Stimulated activated CD8-positive, alpha-beta memory T cell treated with anti-CD3 and anti-CD28 coated beads, Interleukin-2, amount 100 ng/mL, for 1 hour (primary cell): ENCODE measurements at places on chromosomes 2 and 18.

DNA sequence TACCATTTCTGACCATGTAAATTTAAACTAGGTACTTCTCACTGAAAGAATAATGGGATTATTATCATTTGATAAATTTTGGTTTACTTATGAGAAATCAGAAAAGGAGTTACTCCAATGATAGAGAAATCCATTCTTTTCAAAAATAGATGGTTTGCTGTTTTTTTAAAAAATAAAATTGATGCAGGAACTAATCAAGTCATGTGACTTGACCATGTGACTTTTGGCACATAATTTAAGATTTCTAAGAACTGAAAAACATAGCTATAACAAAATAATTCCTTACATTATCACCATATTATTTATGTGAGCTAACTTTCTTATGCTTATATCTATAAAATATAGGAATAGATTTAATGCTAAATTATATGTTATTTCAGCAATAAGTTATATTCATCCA lies 247.1 kb upstream of the FIGN start:
- DNase-seq = no peak

- no peak for DNase-seq
These were observed 108.6 kb downstream of the NXPH2 start for GRCh38 chr2:138671566-138671965.

DNA sequence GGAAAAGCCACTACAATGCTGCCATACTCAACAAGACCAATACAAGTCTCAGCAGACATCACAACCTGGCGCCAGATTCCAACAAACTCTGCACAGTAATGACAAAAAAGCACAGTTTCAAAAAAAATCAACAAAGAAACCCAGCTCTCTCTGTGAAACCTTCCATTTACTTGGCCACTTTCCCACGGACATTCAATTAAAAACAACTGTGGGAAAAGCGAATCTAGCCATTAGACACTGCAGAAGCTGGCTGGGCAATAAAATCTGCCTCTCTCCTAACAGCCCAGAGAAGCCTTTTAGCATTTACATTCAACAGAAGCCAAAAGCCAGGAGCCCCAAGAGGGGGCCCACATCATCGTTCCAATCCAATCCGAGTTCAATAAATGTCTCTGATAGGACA lies 128.9 kb downstream of the HDAC4 start:
- DNase-seq = no peak

- no peak for DNase-seq
These were observed 141.8 kb downstream of the HRH4 start for GRCh38 chr18:24602201-24602600.

- DNase-seq = no peak
These were observed 22.2 kb upstream of the TMEM87B start for GRCh38 chr2:112032689-112033465.

DNA sequence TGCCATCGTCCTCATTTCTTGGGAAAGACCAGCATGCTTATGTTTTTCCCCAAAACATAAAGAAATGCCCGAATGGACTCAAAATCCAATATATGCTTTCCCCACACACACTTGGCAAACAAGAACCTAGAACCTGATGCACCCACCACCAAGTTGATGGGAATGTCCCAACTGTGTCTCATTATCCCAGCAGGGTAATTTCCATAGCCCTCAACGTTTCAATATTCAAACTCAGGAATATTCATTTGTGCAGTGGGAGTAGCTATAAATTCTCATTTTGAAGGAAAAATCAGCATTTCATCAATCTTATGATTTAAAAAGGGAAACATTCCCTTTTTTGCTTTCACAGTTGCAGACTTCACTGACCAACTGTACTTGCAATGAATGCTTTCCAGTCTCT lies 50.7 kb downstream of the SNORC start:
- DNase-seq = no peak

GRCh38 chr2:140504601-140505000 lies 1626.2 kb downstream of the LRP1B start:
- DNase-seq = no peak

- no peak for DNase-seq
These were observed 27.1 kb downstream of the RRM2 start for GRCh38 chr2:10149635-10150034.

DNA sequence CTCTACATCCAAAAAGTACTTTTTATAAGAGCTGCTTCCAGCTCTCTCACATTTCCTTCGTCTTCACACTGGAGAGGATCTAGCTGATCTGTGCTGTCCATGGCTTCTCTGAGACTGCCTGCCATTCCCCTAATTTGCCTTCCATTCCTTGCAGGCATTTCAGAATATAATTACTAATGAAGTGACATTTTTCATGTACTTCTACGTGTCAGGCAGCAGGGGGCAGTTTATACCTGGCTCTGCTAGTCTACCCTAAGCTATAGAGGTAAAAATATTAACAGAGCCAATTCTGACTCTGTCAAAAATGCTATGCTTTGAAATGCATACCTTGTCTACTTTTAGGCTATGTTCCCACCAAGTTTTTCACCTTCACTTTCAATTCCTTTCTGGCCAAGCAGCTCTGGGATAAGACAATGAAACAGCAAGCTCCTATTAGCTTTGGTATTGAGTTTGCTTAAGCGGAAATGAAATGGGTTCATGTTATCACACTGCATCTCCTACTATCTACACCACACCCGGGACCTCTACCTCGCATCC lies 81.9 kb downstream of the MEP1B start:
- DNase-seq = no peak

DNA sequence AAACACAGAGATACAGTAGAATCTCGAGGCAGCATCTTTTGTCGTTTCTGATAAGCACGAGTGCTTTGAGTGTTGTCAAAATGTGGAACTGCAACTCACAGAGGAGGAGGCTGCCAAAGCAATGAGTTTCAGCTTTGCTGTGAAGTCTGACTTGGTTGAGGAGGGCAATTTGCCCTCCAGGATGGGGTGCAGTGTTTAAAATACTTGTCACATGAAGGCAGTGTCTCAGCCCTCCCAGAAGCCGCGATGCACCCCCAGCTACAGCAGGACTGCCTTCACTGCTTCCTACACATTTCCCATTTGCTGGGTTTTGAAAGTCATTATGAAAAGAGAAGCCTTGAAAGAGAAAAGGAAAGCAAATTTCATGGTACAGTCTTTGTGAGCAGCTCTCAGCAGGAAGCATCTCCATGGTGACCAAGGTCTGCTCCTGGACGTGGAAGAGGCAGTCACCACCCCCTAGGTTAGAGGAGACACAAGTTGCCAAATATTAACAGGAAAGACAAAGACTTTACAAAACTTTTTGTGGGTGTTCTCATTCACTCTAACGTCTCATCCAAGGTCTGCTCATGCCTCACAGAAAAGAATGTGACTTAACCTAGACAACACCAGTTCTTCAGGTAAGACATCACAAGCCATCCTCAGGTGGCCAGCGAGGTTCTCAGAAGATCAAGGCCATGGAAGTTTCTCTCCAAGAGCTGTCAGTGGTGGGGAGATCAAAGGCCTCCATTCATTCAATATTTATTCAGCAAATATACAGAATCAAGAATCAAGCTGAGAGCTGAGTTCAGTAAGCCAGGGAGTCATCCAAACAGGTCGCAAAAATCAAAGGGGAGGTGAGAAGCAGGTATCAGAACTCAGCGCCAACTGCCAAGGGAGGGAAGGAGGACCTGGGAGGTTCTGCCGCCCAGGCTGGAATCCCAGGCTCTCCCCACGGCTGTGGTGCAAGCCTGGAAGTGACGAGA lies 476.0 kb downstream of the EIPR1 start:
- DNase-seq = no peak

GRCh38 chr2:47006374-47007222 lies 91.0 kb upstream of the MCFD2 start:
- DNase-seq = no peak

DNA sequence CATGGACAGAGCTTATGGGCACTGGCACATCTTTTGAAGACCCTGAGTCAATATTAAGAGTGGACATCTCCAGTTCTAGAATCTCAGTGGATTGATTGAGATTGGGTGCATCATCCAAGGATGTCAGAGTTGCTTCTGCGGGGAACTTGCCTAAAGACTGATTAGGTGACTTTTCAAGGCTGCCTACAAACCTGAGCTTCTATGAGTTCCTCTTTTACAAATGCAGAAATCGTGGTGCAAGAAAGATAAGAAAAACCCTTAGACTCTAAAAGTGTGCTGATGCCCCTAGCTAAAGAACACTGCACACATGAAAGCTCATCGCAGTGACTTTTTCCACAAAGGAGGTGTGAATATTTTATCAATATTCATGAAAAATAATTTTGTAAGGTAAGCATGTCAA lies 86.8 kb upstream of the NEDD4L start:
- DNase-seq = no peak

GRCh38 chr2:229980431-229981184 lies 58.3 kb downstream of the FBXO36 start:
- DNase-seq = no peak

DNA sequence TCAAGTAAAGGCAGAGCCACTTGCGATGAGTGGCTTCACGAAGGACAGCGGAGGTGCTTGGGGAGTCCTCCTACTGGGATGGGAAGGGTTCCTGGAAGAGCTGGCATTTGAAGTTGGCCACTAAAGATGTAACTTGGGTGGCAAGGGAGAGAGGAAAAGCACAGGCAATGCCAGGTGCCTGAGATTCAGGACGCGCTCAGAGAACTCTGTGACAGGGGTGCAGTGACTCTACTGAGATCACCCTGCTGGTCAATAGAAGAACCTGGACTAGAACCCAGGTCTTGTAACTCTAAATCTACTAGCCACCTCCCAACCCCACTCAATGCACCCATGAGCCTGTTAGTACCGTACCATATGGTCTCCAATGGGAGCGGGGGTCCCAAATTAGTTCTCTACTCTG lies 5.4 kb upstream of the GRHL1 start:
- no peak for DNase-seq

DNA sequence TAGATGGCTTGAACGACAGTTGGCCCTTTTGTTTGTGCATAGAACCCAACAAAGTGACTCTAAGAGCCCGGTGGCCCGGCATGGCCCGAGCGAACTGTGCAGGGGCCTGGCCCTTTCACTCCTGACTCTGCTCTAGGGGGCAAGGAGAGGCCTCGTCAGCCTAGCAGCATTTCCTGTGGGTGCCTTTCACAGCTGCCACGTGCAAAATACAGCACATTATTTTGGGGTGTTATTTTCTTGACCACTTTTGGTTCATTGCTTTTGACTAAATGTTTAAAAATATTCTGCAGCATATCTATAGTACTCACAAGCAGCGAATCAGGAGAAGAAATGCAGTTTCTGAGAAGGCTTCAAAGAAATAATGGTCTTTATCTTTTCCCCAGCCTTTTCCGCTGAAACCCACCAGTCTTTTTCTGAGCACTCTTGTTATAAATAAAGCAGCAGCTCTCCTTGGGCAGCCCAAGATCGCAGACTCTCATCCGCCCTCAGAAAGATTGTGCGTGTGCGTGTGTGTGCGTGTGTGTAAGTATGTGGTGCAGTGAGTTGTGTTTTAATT lies 31.3 kb downstream of the DGKD start:
- DNase-seq = no peak

DNA sequence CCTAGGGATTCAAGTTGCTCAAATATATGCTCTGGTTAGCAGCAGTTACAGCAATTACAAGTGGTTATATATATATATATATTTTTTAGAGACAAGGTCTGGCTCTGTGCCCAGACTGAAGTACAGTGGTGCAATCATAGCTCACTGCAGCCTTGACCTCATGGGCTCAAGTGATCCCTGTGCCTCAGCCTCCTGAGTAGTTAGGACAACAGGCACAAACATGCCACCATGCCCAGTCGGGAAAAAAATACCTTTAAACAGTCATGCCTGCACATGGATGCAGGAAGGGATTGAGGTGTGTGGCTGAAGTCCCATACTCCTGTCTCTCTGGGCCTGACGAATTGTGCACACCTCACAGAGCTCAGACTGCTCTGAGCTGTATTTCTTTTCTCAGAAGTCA lies 19.6 kb upstream of the DNAH7 start:
- DNase-seq = no peak

DNA sequence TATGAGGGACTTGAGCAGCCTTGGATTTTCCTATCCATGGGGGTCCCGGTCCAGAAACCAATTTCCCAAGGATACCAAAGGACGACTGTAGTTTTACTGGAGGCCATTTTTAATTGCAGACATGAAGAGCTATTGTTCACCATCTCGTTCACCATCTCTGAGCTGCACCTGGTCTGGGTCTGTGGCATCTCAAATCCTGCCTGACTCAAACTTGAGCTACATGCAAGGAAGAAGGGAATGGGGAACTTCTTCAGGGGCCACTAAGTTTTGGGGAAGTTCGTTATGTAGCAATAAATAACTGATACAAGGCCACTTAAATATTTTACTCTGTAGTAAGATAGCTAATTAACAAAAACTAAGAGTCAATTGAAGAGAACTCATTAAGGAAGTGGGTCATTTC lies 2.1 kb upstream of the SMCHD1 start:
- DNase-seq = no peak

- DNase-seq = no peak
These were observed 77.5 kb upstream of the ITPRID2 start for GRCh38 chr2:181814057-181814491.

GRCh38 chr2:69272803-69273471 lies 114.1 kb downstream of the GFPT1 start:
- DNase-seq = no peak

- no peak for DNase-seq
These were observed 37.1 kb upstream of the CTLA4 start for GRCh38 chr2:203830304-203831055.

DNA sequence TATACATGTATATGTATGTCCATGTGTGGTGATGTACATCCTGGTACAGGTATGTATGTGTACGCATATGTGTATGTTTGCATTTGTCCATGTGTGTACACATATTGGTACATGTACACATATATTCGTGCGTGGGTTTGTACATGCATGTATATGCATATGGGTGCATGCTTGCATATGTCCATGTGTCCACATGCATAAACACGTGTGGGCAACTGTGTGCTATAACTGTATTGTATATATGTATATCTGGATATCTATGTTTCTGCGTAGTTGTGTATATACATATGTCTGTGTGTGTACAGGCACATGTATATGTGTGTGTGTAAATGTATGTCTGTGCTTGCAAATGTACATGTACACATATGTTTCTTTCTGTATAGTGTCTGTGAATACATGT lies 858.5 kb downstream of the CNTNAP5 start:
- DNase-seq = no peak

GRCh38 chr2:122451040-122451439 lies 695.6 kb downstream of the TSN start:
- DNase-seq = no peak

- DNase-seq = no peak
These were observed 63.1 kb downstream of the FECH start for GRCh38 chr18:57523171-57523956.

- no peak for DNase-seq
These were observed 56.9 kb downstream of the COL4A4 start for GRCh38 chr2:227106845-227107759.

DNA sequence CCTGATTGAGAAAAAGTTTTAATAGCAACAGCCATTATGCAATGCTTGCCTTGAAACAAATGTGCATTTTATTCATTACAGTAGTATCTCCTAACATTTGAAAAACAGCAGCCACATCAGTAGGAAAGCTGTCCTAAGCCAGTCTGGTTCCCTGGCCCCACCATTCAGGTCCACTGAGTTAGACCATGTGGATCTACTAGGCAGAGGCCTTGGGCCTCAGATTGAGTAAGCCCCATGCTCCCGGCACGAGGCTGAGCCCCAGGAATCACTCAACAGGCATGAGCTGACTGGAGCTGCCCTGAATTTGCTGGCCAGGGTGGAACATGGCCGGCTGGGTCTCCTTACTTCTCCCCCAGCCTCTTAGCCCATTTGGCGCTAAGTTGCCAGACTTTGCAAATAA lies 103.4 kb downstream of the ZFP36L2 start:
- no peak for DNase-seq
